ENCODE measurements at places on chromosomes 6 and 20. TPM values are rescaled to one million over a fixed set of nuclear protein-coding genes. Genes with fewer than 3 reads are reported as not detected.

DNA sequence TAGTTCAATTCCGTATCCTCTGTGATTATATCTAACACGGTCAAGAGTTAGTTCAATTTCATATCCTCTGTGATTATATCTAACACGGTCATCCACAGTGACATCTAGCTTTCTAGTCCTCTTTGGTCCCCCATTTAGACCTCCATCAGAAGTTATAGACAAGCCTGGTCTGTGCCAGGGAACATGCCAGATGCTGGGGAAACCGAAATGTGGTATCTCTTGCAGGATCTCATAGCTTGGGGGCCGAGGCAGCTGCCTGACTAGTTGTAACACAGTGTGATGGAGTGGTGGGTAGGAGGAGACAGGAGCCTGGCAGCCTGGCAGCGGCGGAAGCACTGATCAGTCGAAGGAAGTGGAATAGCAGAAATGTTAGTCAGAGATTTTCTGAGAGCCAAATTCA is 13.8 kb upstream of the SMOC2 start:
- no peak overlapping the region for H3K27ac ChIP-seq
- H3K4me1 ChIP-seq = no peaks in the 10 kb centered on the region
- peaks cover 69% of the 10 kb centered on the region for H3K27me3 ChIP-seq
- H3K36me3 ChIP-seq = no peaks in the 10 kb centered on the region
- no peak overlapping the region for H3K4me3 ChIP-seq

- no peaks in the 10 kb centered on the region for H3K36me3 ChIP-seq
- DNase-seq = no peak
- no peak overlapping the region for H3K4me3 ChIP-seq
- H3K27ac ChIP-seq = no peak overlapping the region
These were observed 382.9 kb downstream of the PRKN start for GRCh38 chr6:162344646-162345010.

DNA sequence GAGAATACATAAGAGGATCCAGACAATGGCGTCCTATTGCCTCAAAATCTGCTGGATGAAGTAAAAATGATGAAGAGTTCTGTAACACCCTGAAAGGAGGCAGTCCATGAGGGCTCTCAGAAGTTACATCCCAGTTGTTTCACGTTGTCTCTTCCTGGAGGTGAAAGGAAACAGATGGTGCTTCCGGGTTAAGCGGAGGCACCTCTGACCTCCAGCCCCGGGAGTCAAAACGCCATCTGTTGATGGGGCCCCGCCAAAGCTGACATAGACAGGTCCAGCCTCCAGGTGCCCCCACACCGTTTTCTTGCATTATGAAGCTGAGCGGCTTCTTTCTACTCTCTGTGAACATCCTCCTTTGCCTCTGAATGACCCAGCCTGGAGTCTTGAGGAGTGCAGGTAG is 9.5 kb downstream of the SEMG2 start:
- peaks cover 6% of the 10 kb centered on the region for H3K4me1 ChIP-seq
- H3K4me3 ChIP-seq = no peak overlapping the region
- no peak overlapping the region for H3K27ac ChIP-seq
- no peaks in the 10 kb centered on the region for H3K36me3 ChIP-seq
- no peaks in the 10 kb centered on the region for H3K27me3 ChIP-seq
- no peak for DNase-seq

DNA sequence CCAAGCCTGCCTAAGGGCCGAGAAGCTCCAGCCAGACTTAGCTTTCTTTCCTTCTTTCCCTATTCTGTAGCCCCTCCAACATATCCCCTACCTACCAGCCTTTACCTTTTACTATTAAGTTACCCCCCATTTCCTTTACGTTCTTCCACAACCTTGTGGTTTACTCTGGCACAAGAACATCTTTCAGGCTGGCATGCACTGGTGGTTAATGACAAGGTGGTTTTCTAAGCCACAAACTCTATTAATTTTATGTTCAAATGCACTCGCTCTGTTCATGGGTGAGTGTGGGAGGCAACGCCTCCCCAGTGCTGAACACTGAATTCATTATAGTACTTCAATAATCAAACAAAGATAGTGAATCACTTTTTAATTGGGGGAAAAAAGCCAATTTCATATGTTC is 64.4 kb downstream of the TRERF1 start:
- no peak overlapping the region for H3K27ac ChIP-seq
- H3K36me3 ChIP-seq = no peaks in the 10 kb centered on the region
- H3K4me1 ChIP-seq = no peaks in the 10 kb centered on the region
- no peak overlapping the region for H3K4me3 ChIP-seq
- H3K27me3 ChIP-seq = no peaks in the 10 kb centered on the region
- DNase-seq = no peak

Gene PRRT1
- total RNA-seq = 12.6 TPM

- H3K4me1 ChIP-seq = peaks cover 18% of the 10 kb centered on the region
- H3K36me3 ChIP-seq = no peaks in the 10 kb centered on the region
- no peak overlapping the region for H3K4me3 ChIP-seq
- peak; percentile 61 for DNase-seq
- no peaks in the 10 kb centered on the region for H3K27me3 ChIP-seq
These were observed 17.6 kb downstream of the IL22RA2 start for GRCh38 chr6:137155830-137156229.

DNA sequence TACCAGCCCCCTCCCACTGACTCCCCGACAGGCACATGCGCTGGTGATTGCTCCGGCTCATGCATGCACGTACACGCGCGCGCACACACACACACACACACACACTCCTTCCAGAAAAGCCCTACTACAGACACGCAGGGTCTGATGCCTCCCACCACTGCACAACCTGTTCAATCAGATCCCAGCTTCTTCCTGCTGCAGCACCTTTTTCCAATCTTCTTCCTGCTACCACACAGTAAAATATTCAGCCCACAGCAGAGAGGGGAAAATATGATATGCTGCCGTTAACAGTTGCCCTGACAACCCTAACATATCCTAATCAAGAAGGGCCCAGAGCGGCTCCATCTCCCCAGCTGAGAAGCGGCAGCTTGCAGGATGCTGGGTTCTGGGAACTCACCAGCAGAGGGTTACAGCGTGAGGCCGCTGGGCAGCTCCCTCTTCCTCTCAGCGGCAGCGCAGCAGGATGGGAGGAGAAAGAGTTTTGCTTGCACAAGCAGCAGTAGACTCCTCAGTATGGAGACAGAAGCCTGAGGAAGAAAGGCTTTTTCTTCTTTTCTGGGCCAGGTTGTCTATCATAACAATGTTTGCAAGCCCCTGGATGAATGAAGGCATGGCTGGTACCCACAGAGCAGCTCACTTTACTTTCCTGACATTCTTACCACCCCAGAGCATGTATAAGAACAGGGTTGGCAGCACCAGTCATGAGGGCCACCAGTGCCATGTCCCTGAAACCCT is 23.9 kb downstream of the MAP7 start:
- 0 out of 2 replicates have a peak, but pooled peaks cover under 1% of the 10 kb centered on the region for H3K4me1 ChIP-seq
- H3K27ac ChIP-seq = no peak overlapping the region
- no peaks in the 10 kb centered on the region for H3K27me3 ChIP-seq
- H3K4me3 ChIP-seq = no peak overlapping the region

GRCh38 chr6:10794239-10794638 is 44.1 kb downstream of the MAK start:
- H3K27me3 ChIP-seq = no peaks in the 10 kb centered on the region
- no peaks in the 10 kb centered on the region for H3K4me1 ChIP-seq
- no peak for DNase-seq

DNA sequence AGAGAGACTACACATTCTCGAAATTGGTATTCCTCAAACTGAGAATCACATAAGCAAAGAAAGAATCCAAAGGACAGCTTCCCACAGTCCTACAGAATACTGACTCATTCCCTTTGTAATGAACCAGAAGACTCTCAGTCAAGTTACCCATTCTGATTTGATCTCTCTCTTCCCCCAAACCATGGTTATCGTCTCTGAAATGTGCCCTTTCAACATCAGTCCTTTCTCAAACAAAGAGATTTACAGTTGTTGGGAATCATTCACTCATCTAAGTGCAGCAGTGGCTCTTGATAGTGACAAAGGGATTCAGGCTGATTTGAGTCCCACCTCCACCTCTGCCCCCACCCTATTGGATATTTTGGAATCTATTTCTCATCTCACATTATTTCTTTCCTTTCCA is 15.0 kb upstream of the RSPO3 start:
- no peak overlapping the region for H3K4me3 ChIP-seq
- H3K27ac ChIP-seq = peak overlapping the region; percentile 85
- no peaks in the 10 kb centered on the region for H3K36me3 ChIP-seq

Gene TMEM74B
- 0.44 TPM for total RNA-seq

Gene NTSR1
- 0.98 TPM for total RNA-seq

- H3K4me3 ChIP-seq = no peak overlapping the region
- peaks cover 15% of the 10 kb centered on the region for H3K4me1 ChIP-seq
- DNase-seq = no peak
These were observed 148.1 kb upstream of the TENT5A start for GRCh38 chr6:81900616-81901015.

Gene SOBP
- total RNA-seq = 0.22 TPM

- peak within 1 kb of the TSS; percentile 91 for H3K27ac ChIP-seq
- H3K27me3 ChIP-seq = no peaks in the 10 kb centered on the region
- DNase-seq = peak; percentile 93
- peaks cover 44% of the 10 kb centered on the region for H3K4me1 ChIP-seq
- H3K4me3 ChIP-seq = peak within 1 kb of the TSS; percentile 64
These were observed at the start of gene FRK for GRCh38 chr6:116060572-116061283. Gene FRK (minus strand): TSS chr6:116060891. CDS start chr6:116060311, 580 bp downstream.

Gene C20orf144
- total RNA-seq = 0.20 TPM

DNA sequence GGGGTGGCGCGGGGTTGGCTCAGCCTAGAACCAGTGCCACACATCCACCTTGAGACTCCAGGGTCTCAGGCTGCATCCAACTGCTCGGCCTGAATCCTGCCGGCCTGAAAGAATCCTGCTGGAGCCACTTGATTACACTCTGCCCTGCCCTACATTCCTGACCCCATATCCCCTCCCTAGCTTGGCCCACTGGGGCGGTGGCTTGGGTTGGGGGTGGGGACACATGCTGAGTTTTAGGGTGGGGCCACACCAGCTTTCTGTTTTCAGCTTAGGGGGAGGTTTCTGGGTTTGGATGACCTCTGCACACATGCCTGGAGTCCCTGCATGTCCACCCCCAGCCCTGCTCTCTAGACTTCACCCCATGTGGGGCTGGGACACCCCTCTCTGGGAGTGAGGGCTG is 6.8 kb downstream of the ITPR3 start:
- peaks cover 32% of the 10 kb centered on the region for H3K36me3 ChIP-seq
- H3K4me3 ChIP-seq = no peak overlapping the region
- H3K4me1 ChIP-seq = peaks cover 41% of the 10 kb centered on the region
- DNase-seq = no peak
- no peak overlapping the region for H3K27ac ChIP-seq
- H3K27me3 ChIP-seq = no peaks in the 10 kb centered on the region

Gene EPB41L1
- total RNA-seq = 134 TPM

DNA sequence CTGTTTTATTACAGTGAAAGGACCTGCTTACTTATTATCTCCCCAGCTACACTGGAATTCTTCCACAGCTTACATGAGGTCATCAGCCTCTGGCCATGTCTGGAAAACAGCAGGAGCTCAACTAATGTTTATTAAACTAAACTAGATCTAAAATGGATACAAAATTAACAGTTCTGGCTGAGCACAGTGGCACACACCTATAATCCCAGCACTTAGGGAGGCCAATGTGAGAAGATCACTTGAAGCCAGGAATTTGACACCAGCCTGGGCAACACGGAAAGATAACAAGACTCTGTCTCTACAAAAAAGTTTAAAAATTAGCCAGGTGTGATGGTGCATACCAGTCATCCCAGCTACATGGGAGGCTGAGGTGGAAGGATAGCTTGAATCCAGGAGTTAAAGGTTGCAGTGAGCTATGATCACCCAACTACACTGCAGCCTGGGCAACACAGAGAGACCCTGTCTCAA is 220.8 kb upstream of the MARCKS start:
- H3K27me3 ChIP-seq = no peaks in the 10 kb centered on the region
- DNase-seq = no peak
- H3K4me3 ChIP-seq = no peak overlapping the region

Gene PSMB9
- 37.6 TPM for total RNA-seq

GRCh38 chr20:661474-662270 is 8.7 kb upstream of the SRXN1 start:
- H3K36me3 ChIP-seq = no peaks in the 10 kb centered on the region
- DNase-seq = no peak
- H3K27ac ChIP-seq = no peak overlapping the region
- H3K27me3 ChIP-seq = no peaks in the 10 kb centered on the region

DNA sequence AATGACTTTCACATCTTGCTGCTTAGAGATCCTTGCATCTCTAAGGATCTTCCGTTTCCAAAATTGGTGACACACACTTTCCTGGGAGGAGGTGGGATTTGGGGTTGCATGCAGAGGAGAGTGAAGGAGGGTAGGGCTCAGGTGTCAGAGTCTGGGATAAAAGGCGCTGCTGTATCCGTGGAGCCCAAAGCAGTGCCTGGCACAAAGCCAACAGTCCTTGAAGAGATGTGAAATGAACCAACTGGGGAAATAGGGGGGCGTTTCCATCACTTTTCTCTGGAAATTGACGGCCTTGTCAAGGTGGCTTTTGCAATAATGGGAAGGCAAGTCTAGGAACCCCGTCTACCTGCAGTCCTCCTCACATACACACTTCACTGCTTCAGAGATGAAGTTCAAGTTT is 59.5 kb upstream of the NELFCD start:
- H3K4me1 ChIP-seq = no peaks in the 10 kb centered on the region
- no peak overlapping the region for H3K4me3 ChIP-seq
- H3K27ac ChIP-seq = no peak overlapping the region
- no peaks in the 10 kb centered on the region for H3K36me3 ChIP-seq
- DNase-seq = no peak
- no peaks in the 10 kb centered on the region for H3K27me3 ChIP-seq

Gene SERPINB1
- total RNA-seq = 82.3 TPM

Gene ARMH2
- total RNA-seq = not detected

DNA sequence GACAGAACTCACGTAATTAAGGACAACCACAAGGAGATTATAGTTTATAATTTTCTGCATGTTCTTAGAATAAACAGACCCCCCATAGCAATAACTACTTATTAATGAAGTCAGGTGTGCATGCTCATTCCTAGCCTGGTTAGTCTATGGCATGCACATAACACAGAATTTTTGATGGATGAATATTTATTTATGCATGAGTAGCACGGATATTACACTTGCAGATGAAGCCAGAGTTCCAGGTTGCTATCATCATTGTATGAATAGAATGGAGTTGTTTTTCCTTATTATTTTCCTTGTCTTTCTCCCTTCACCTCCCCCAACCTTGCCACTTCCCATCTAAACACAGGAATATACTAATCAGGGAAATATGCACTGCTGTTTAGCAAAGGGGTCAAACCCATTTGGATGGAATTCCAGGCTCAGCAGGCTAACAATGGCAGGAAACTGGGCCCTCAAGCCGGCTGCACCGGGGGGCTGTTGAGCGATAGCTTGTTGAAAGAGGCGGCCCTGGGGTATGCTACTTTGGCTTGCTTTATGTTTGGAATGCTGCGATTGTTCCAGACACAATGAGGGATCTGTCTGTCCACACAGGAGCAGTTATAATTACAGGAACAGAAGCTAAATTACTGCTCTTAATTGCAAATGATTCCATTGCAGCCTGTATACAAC is 112.6 kb downstream of the TMEM170B start:
- 0 out of 2 replicates have a peak overlapping the region, but pooled peaks have one; percentile 1 for H3K27ac ChIP-seq
- no peak overlapping the region for H3K4me3 ChIP-seq
- no peaks in the 10 kb centered on the region for H3K27me3 ChIP-seq
- peaks cover 41% of the 10 kb centered on the region for H3K4me1 ChIP-seq
- peak; percentile 65 for DNase-seq

- no peak for DNase-seq
- H3K27ac ChIP-seq = no peak overlapping the region
- H3K4me3 ChIP-seq = no peak overlapping the region
- H3K4me1 ChIP-seq = no peaks in the 10 kb centered on the region
These were observed 19.3 kb upstream of the RGS17 start for GRCh38 chr6:153150371-153150751.

Measured in PC-9 (cell line).